IMR-90 (cell line): ENCODE measurements at places on chromosomes 2 and 18. TPM values are rescaled to one million over a fixed set of nuclear protein-coding genes. Genes with fewer than 3 reads are reported as not detected.
A peak's percentile ranks its signal among the peaks of the same experiment; 100 is the strongest.

DNA sequence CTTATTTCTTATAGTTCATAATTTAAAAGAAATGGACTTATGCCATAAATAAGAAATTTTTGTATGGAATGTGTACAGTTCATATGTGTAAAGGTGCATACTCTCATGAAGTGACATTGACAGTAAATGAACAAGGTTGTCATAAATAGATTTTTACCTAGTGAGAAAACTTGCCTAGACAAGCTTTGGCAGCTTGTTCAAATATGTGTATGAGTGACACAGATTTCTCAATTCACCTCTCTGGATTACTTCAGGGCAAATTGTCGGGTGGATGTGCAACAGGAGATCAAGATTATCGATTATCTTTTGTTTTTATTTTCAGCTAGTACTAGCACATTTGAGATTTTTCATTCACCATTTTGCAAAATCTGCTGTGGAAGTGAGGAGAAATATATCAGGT, 758.1 kb upstream of the ACVR2A start:
- no peaks in the 10 kb centered on the region for H3K36me3 ChIP-seq
- no peak overlapping the region for H3K27ac ChIP-seq
- H3K4me3 ChIP-seq = no peak overlapping the region
- no peak for DNase-seq

- no peak overlapping the region for H3K27ac ChIP-seq
- peaks cover 2% of the 10 kb centered on the region; the same call in 1 of the 2 replicates for H3K27me3 ChIP-seq
- H3K4me3 ChIP-seq = no peak overlapping the region
- H3K36me3 ChIP-seq = no peaks in the 10 kb centered on the region
Observed at GRCh38 chr2:169448865-169449264, 30.4 kb upstream of the BBS5 start.

- H3K4me3 ChIP-seq = no peak overlapping the region
- peaks cover 8% of the 10 kb centered on the region for H3K27me3 ChIP-seq
- H3K4me1 ChIP-seq = no peaks in the 10 kb centered on the region; the same call in 1 of the 2 replicates
- no peaks in the 10 kb centered on the region for H3K36me3 ChIP-seq
Observed at GRCh38 chr18:76578571-76579300, 83.7 kb upstream of the ZNF516 start.

DNA sequence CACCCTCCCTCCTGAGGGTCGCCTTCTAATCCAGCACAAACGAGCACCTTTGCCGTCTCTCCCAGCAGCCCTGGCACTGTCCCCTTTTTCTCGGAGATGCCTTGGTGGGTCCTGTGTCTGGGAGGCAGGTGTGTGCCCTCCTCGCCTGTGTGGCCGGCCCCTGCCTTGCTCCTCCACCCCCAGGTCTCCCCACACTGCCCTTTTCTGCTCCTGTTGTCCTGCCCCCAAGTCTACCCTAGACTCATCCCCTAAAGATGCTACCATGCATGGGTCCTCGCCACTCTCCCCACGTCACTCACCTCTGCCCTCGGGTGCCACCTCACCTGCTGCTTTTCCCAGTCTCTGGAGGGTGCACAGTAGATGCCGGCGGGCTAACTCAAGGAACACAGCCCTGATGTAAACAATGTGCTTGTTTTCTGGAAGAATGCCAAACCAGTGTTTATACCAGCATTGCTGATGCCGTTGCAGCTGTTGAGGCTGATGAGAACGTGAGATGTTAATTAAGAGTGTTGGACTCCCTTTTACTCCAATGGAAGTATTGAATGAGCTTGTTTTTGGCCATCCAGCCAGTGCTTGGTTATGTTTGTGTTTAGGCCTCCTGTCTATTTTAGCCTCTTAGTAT, 223.1 kb downstream of the AGAP1 start:
- no peak overlapping the region for H3K27ac ChIP-seq
- H3K4me1 ChIP-seq = peaks cover 9% of the 10 kb centered on the region
- H3K27me3 ChIP-seq = no peaks in the 10 kb centered on the region
- H3K4me3 ChIP-seq = no peak overlapping the region

DNA sequence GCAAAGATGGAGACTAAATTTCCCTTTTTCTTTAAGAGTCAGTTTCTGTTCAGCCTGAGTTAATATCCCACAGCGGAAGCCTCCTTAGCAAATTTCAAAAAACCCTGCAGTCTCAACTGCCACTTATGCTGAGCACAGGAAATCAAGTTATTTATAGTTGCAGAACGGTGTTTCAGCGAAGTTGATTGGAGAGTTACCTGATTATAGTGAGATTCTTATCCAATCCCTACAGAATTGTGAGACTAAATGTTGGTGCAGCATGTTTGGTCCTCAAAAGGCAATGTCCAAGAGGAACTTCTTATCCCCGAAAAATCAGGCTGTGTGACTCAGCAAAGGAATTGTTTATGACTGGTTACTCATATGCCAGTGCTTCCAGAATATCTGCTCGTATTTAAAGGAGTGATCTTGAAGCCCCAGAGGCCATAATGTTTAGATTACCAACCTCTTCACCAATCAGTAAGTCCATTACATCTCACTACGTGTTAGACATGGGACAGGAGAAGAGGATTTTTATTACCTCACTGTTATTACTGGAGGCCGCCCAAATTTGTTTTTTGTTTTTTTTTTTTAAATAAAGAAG, 67.9 kb downstream of the LRRFIP1 start:
- H3K36me3 ChIP-seq = no peaks in the 10 kb centered on the region
- H3K27ac ChIP-seq = peak overlapping the region; percentile 78; the same call in 1 of the 2 replicates
- peak; percentile 99 for DNase-seq
- H3K4me1 ChIP-seq = peaks cover 37% of the 10 kb centered on the region
- H3K4me3 ChIP-seq = no peak overlapping the region; the same call in 1 of the 2 replicates

DNA sequence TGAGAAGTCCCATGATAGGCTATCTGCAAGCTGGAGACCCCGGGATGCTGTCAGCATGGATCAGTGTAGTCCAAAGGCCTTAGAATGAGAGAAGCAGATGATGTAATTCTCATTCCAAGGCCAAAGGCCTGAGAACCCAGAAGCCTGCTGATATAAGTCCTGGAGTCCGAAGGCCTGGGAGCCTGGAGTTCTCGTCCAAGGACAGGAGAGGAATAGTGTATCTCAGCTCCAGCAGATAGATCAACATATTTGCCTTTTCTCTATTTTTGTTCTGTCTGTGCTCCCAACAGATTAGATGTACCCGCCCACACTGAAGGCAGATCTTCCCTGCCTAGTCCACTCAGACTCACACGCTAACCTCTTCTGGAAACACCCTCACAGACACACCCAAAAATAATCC, 454.9 kb upstream of the CHAC2 start:
- H3K27ac ChIP-seq = no peak overlapping the region
- no peaks in the 10 kb centered on the region for H3K27me3 ChIP-seq
- DNase-seq = no peak
- no peak overlapping the region for H3K4me3 ChIP-seq
- no peaks in the 10 kb centered on the region for H3K4me1 ChIP-seq

DNA sequence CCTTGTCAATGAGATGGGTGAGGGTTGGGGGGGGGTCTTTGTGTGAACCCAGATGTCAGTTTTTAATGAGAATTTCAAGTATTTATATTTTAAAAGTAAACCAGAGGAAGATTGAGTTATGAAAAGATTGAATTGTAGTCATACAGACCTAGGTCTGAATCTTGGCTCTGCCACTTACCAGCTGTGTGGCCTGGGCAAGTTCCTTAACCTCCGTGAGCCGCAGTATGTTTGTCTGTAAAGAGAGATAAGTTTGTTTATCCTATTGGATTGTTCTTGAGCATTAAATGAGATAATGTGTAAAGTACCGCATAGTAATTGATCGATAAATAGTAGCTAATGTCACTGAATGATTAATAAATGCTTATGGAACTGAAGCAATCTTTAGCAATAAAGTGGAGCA, 63.8 kb downstream of the EML6 start:
- DNase-seq = no peak
- H3K4me3 ChIP-seq = no peak overlapping the region
- H3K27ac ChIP-seq = no peak overlapping the region
- peaks cover 9% of the 10 kb centered on the region for H3K27me3 ChIP-seq

DNA sequence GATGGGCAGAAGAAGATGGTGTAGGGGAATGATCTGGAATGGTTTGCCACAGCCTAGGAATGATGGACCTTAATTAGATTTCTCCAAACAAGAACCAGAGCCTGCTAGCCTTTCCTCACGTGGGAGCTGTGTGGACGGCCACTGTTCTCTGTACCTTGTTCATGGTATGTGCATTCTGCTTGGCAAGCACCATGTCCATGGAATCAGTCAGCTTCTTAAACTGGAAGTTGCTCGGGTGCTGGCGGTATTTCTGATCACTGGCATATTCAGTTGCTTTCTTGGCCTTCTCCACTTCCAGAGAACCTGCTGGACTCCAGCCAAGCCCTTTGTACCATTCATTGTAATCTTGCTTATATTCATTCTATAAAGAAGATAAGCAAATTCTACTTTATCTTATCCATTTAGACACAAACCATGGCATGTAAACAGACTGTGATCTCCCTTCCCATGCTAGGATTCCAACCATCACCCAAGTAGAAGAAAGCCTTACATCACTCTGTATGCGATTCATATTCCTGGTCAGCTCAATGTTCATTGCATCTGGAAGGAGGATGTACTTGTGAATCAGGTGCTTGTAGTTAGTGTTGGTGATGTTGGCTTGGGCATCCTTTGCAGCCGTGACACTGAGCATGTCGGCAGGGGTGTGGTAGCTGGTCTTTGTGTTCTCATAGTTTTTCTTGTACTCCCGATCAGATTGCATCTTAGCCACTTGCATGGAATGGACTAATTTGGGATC, 78.4 kb downstream of the NEB start:
- H3K4me3 ChIP-seq = no peak overlapping the region
- no peak overlapping the region for H3K27ac ChIP-seq
- H3K4me1 ChIP-seq = no peaks in the 10 kb centered on the region
- no peaks in the 10 kb centered on the region for H3K27me3 ChIP-seq
- no peaks in the 10 kb centered on the region for H3K36me3 ChIP-seq

DNA sequence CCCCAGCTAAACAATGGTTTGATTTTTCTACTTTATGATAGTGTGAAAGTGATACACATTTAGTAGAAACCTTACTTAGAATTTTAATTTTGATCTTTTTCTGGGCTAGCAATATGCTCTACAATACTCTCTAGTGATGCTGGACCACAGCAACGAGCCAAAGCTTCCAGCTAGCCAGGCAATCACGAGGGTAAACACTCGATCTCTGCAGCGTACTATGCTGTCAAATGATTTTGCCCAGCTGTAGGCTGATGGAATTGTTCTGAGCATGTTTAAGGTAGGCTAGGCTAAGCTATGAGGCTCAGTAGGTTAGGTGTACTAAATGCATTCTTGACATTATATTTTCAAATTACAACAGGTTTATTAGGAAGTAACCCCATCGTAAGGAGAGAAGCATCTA, 207.5 kb downstream of the LRRTM4 start:
- no peak overlapping the region for H3K27ac ChIP-seq
- H3K36me3 ChIP-seq = no peaks in the 10 kb centered on the region
- H3K27me3 ChIP-seq = no peaks in the 10 kb centered on the region

DNA sequence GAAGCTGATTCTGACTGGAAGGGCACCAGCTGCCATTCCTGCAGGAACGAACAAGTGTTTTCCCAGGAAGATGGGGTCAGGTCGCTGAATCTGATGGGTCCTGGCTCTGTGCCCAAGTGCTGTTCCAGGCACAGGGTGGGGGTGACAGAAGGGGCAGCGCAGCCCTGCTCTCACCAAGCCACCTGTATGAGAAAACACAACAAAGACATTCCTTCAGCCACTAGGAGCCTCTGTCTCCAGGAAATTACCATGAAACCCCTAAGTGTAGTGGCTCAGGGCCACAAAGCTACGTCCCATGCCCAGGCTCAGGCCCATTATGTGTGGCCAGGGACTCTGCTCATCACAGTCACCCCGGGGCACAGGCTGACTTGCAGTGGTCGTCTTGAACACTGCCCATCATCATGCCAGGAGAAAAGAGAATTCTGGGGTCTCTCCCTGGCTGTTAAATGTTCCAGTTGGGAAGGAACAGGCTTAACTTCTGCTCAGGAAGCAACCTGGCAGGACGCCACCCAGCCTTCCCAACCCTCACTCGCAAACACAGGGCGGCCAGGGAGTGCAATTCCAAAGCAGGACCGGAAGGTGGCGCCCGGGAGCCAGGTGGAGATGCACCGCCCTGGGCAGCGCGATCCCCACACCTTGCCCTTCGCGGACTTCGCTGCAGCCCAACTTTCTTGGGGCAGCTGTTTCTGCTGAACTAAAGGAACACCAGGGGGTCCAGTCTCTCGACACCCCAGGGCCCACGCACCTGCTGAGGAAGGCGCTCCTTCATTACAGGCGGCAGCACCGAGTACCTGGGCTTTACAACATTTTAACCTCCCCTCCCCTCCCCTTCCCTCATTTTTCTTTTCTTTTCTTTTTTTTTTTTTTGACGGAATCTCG, 11.0 kb upstream of the SFTPB start:
- no peak overlapping the region for H3K27ac ChIP-seq
- peak; percentile 72 for DNase-seq
- H3K4me3 ChIP-seq = no peak overlapping the region
- H3K36me3 ChIP-seq = no peaks in the 10 kb centered on the region
- H3K4me1 ChIP-seq = 0 out of 2 replicates have a peak, but pooled peaks cover 1% of the 10 kb centered on the region
- H3K27me3 ChIP-seq = no peaks in the 10 kb centered on the region; the same call in 1 of the 2 replicates

GRCh38 chr2:147389218-147389617, 455.6 kb upstream of the ACVR2A start:
- no peaks in the 10 kb centered on the region for H3K4me1 ChIP-seq
- H3K27ac ChIP-seq = no peak overlapping the region
- H3K36me3 ChIP-seq = no peaks in the 10 kb centered on the region
- no peak for DNase-seq
- H3K27me3 ChIP-seq = no peaks in the 10 kb centered on the region

- peaks cover 56% of the 10 kb centered on the region for H3K27me3 ChIP-seq
- no peak overlapping the region for H3K27ac ChIP-seq
- no peak overlapping the region for H3K4me3 ChIP-seq
- DNase-seq = no peak
- H3K36me3 ChIP-seq = no peaks in the 10 kb centered on the region
Observed at GRCh38 chr2:38446906-38447561, 70.0 kb upstream of the ATL2 start.

GRCh38 chr2:192267484-192267883, 72.8 kb upstream of the TMEFF2 start:
- no peaks in the 10 kb centered on the region for H3K36me3 ChIP-seq
- DNase-seq = peak; percentile 91
- no peaks in the 10 kb centered on the region for H3K27me3 ChIP-seq
- no peak overlapping the region; the same call in 1 of the 2 replicates for H3K27ac ChIP-seq
- peaks cover 5% of the 10 kb centered on the region for H3K4me1 ChIP-seq
- H3K4me3 ChIP-seq = no peak overlapping the region

DNA sequence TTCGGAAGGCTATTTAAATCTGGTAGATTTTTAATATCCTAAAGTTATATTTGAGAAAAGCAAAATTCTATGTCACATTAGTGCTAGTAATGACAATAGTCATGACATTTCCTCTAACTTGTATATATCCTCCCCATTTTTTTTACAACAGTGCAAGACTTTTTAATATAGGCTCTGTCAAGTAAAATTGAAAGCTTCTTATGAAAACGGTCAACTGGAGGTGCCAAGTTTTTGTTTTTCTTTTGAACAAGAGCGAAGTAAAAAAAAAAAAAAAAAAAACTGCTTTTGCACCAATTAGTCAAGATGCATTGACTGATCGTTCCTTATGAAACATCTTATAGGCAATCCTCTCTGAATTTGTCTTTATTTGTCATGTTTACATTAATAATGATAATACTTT, 389.3 kb downstream of the STK39 start:
- H3K4me3 ChIP-seq = no peak overlapping the region
- no peaks in the 10 kb centered on the region for H3K4me1 ChIP-seq
- H3K36me3 ChIP-seq = no peaks in the 10 kb centered on the region

Gene PKDCC
- 50.3 and 55.6 TPM in 2 replicates for total RNA-seq

Gene PRKAG3
- total RNA-seq = not detected in 2 replicates

Gene FNDC4
- 7.3 and 7.5 TPM in 2 replicates for total RNA-seq

Gene POLR1A
- 27.4 and 27.8 TPM in 2 replicates for total RNA-seq

Gene SIGLEC15
- total RNA-seq = 0.83 and 1.1 TPM in 2 replicates

Gene TTN
- 0.18 and 0.83 TPM in 2 replicates for total RNA-seq
